GM13976 (cell line): ENCODE measurements at places on chromosomes 5 and 9.

DNA sequence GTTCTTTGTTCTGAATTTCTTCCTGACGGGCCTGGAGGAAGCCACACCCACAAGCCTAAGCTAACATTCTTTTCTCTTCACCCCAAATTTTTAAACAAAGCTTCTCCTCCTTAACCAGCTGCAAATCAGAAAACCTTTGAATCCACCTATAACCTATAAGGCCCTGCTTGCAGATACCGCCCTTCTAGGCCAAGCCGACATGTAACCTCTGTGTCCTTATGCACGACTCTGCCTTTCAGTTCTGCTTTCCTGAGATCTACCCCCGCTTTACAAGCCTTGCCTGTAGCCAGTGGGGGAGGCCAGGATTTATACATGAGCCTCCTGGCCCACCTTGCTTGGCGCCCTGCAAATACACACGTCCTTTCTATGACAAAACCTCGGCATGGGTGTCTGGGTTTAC lies 19.3 kb downstream of the BRD9 start:
- DNase-seq, result peak; percentile 78

GRCh38 chr5:72448368-72448767 lies 58.8 kb downstream of the ZNF366 start:
- DNase-seq, result no peak

- DNase-seq, result no peak
These were observed 41.9 kb downstream of the CD180 start for GRCh38 chr5:67154556-67155206.

DNA sequence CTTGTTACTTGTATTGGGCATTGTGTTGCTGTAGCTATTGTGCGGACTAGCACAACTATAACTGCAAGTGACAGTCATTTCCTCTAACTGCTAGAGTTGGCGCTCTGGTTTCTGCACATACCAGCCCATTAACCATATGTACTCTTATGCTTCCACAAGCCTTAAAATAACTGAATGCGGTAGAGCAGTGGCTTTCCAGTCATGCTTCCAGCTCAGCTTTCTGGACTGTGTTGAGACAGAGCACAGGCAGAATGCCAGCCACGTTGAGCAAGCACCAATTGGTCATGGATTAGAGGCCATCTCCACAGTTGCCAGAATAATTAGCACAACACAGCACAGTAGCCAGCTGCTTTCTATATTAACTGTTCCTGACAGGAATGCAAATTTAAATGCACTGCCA lies 12.2 kb downstream of the INVS start:
- DNase-seq, result no peak

DNA sequence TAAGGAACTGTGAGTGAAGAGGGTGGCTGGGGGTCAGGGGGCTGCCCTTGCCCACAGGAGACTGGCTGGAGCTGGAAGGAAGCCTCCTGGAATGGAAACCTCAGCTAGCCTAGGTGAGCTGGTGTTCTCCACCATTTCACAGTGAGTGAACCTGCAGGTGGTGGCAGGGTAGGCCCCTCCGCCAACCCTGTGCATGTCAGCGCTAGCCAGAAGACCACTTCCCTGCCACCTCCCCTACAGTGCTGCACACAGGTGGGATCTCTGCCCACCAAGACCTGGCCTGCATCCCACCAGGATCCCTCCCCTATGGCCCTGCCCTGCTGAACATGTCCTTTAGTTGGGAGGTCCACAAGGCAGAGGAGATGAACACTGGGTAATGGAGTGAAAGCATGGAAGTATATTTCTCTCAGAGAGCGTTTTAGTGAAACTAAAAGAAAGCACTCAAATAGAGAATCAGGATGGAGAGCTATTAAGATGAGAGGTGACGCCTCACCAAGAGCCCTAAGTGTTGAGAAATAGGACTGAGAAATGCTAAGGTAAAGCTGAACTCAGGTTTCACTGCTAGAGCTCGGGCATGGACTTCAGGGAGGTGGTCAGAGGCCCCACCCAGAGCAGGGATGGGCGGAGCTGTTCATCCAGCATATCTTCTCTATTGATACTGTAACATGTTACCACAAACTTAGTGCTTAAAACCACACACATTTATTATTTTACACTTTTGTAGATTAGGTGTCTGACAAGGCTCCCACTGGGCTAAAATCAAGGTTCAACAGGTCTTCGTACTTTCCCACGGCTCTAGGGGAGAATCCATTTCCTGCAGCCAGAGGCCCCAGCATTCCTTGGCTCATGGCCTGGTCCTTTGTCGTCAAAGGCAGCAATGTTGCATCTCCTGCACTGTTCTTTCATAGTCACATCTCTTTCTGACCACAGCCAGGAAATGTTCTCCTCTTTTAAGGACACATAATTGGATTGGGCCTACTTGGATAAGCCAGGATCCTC lies 83.2 kb downstream of the DIRAS2 start:
- no peak for DNase-seq

GRCh38 chr5:103498211-103498610 lies 64.4 kb downstream of the NUDT12 start:
- DNase-seq, result no peak

- DNase-seq, result no peak
These were observed 2.0 kb downstream of the PIK3R1 start for GRCh38 chr5:68217528-68217927.

DNA sequence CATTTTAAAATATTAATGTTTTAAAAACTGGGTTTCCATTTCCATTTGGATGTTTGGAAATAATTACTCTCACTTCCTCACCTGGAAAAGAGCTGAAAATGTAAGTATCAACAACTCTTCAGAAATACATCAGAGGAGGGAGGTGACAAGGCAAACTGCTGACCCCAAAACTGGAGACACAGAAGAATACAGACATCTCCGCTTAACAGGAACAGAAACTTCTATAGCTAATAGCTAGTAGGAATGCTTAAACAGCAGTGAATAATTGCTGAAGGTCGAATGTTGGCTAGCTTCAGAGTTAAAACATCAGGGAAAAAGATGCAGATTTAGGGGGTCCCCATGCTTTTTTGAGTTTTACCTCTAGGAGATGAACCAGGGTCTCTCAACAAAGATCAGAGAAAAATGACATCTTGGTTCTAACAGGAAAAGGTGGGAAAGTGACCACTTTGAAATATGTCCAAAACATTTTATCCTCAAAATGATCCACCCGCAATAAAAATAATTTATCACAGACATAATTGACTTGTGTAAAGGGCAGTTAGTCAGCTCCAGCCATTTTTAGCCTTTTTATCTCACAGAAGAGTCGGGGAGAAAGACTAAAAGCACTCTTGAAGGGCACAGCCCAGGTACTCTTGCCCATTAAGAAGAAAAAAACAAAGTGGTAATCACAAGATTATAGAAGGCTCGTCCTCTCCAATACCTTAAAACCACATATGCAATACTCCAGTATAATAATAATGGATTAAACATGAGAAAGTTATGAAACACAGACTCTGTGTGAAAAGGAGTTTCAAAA lies 1474.9 kb downstream of the EFNA5 start:
- DNase-seq, result no peak

- no peak for DNase-seq
These were observed 24.8 kb upstream of the SMC2 start for GRCh38 chr9:104069288-104069687.

DNA sequence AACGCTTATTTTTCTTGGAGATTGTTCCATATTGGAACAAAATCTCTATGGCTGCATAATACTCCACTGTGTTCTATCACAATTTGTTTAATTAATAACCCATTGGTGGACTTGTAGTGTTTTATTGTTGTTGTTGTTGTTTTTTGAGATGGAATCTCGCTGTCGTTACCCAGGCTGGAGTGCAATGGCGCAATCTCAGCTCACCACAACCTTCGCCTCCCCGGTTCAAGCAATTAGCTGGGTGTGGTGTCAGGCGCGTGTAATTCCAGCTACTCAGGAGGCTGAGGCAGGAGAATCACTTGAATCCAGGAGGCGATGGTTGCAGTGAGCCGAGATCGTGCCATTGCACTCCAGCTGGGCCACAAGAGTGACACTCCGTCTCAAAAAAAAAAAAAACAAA lies 38.7 kb downstream of the SPRY4 start:
- DNase-seq, result no peak

DNA sequence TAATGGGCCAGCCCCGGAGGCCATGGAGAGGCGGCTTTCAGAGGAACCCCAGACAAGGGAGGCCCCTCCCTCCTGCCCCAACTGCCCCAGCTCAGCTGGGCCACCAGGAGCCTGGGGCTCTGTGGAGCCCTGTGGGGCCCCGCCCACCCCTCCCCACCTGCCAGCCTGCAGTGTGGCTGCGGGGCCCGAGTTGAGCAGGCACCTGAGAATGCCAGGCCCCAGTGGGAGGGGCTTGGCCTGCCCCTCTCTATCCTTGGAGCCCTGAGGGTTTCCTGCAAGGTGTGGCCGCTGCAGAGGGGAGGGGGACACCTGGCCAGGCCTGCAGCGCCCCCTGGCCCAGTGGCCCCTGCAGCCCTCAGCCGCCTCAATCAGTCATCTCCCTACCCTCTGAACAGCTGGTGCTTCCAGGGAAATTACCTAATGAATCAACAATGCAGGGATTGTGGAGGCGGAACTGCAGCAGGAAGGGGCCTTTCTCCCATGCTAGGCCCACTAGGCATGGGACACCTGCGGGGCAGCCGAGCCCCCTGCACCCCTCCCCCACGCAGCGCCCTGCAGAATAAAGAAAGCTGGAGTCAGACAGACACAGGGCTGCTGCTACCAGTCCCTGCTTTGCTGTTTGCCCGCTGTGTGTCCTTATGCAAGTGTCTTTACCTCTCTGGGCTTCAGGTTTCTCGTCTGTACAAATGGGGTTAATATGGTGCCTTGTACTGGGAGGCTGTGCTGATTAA lies 48.0 kb downstream of the LMX1B start:
- no peak for DNase-seq

DNA sequence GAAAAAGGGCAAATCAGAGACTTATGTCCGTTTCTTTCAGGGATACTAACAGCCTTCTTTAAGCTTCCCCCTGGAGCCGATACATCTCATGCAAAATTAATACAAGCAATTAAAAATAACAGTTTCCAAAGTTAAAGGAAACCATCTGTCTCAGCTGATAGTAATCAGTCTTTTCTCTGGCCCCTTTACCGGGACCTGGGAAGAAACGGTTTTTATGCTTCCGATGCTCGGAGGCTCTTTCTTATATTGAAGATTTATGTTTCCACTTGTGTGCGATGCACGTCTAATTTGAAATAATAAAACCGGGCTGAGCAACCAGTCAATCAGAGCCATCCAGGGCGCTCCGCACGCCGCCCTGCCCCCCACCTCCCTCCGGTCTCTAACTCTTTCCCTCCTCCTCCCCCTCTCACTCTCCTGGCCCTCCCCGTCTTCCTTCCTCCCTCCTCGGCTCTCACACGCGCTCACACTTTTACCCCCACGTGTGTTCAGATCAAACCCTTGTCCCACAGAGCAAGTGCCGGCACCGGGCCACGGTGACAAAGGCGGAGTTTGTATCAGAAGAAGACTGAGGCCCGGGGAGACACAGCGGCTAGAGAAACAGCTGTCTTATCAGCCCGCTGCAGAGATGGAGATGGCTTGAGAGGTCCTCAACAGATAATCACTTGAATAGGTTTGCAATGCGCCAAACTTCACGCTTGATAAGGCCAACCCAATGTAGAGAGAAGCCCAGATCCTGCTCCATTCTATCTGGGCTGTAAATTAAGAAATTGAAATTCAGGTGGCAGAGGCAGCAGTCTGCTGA lies 5.1 kb upstream of the ELAVL2 start:
- no peak for DNase-seq

GRCh38 chr5:1826235-1826980 lies 25.2 kb downstream of the NDUFS6 start:
- no peak for DNase-seq

- no peak for DNase-seq
These were observed 29.5 kb downstream of the IDNK start for GRCh38 chr9:83652433-83652832.

- DNase-seq, result no peak
These were observed 1551.7 kb downstream of the MAT2B start for GRCh38 chr5:165057145-165057544.

DNA sequence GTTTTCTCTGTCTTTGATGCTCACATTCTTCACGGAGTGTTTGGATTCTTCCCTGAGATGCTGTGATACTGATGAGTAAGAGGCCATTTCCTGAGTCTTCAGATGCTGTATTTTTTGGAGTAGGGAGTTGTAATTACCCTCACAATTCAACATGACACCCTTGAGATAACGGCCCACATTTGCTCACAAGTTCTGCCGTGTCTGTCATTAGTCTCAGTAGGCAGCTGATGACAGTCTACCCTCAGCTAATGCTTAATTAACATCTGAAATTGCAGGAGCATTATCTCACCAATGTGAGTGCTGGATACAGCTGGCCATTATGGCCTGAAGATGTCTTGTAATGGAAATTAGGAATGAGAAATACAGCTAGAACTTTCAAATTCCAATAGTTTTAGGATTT lies 307.1 kb upstream of the ADCY2 start:
- DNase-seq, result no peak

DNA sequence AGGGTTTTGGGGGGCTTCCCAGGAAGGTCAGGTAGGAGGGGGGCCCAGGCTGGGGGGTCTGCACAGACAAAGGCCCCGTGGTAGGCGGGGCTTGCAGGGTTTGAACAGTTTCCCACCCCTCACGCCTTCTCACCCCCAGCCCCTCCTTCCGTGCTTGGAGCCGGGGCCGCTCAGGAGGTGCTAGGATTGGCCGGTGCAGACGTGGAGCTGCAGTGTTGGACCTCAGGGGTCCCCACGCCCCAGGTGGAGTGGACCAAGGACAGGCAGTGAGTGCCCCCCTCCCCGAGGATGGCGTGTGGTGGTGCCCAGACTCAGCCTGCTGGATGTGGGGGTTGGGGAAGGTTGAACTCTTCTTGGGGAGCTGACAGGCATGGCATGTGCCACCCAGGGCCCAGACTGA lies 83.8 kb downstream of the HMCN2 start:
- no peak for DNase-seq

DNA sequence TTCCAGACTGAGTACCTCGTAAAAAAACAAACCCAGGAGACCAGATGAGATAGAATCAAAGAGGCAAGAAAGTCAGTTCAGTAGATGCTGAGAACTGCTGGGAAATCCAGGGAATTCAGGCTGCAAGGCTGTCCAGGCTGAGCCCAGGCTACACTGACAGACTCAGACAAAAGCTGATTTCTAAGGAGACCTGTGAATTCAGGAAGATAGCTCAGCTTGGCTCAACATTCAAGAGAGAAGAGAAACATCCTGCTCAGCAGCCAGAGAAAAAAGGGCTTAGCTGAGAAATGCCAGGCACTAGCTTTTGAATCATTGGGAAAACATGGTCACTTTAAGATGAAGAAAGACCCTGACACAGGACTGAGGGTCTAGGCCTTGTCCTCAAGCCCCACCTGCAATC lies 118.2 kb upstream of the SLC44A1 start:
- DNase-seq, result no peak

DNA sequence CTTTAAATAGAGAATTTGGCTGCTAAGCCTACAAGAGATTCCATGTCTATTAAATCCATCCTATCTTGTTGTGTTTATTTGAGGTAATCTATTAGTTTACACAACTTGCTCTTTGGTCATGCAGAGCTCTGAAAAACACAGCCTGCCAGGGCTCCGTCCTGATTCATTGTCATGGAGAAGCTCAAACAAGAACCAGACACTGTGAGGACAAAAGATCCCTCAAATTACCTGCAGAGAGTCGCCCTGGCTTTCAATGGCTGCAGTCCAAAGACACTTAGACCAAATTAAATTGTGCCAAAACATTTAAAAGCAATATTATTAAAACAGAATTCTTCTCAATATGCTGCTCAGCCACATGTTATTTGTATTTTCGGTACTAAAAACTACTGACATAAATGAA lies 60.1 kb downstream of the CDH18 start:
- no peak for DNase-seq
